ENCODE measurements at places on chromosomes 6 and 20. TPM values are rescaled to one million over a fixed set of nuclear protein-coding genes. Genes with fewer than 3 reads are reported as not detected.
A peak's percentile ranks its signal among the peaks of the same experiment; 100 is the strongest.

DNA sequence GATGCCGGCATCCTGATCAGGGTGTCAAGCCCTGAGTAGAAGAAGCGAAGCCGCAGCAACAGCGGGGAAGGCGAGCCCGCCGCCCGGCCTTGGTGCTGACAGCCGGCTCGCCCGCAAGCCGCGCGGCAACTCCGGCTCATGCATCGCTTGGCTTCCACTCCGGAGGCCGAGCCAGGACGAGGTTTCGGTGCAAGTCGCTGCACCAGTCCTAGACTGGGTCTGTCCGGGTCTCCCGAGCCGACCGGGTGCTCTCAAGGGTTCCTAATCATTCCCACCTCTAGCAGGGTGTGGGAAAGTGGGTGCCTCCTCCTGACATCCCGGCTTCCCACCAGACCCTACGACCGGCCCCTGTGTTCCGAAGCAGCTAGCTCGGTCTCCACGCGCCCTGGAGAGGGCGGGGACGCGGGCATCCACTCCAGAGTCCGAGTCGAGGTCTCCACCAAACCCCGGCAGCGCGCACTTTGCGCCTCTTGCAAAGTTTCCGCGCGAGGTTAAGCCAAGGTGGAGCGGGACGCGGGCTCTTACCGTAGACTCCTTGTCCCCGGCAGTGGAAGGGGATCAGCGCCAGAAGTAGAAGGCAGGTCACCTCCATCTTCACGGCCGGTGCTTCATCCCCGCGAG, 1.4 kb downstream of the MDGA1 start:
- ATAC-seq, result peak; percentile 12

GRCh38 chr6:13680448-13680968, 31.1 kb downstream of the RANBP9 start:
- no peak for ATAC-seq

Gene RIPOR3
- total RNA-seq, result 1.2 TPM

- no peak for ATAC-seq
Observed at GRCh38 chr6:162710419-162710818, 17.1 kb downstream of the PRKN start.

DNA sequence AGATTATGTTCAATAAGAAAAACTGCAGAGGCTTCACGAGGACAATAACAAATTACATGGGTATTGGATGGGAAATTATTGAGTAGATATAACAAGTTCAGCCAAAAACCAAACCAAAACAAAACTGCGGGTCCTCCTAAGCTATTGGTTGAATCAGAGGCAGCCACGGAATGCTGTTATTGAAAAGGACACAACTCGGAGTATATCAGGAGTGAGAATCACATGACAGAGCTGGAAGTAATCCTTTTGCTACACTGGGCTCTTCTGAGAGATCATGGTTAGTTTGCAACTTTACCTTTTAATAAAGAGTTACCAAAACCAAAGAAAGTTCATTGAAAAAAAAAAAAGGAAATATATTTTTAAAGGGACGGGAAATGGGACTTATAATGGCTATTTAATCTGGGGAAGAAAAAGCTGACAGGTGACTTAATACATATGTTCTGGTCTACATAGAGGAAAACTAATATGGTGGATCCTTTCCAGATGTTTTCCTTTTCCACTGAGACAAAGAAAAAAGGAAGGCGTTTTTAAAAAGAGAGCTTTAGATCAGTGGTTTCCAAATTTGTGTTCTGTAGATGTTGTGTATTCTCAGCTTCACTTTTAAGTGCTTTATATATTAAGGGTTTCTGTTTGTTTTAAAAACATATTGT, 6.9 kb upstream of the CITED2 start:
- ATAC-seq, result no peak
